ENCODE measurements at places on chromosomes 3 and 15.

- DNase-seq: no peak
These were observed 60.3 kb downstream of the BDH1 start for GRCh38 chr3:197495499-197495898.

- DNase-seq: no peak
These were observed 195.2 kb downstream of the PLCL2 start for GRCh38 chr3:17079933-17080332.

- DNase-seq: no peak
These were observed 7.0 kb upstream of the JMJD7 start for GRCh38 chr15:41820791-41821423.

GRCh38 chr15:38602910-38603670, 38.5 kb upstream of the RASGRP1 start:
- DNase-seq: no peak

DNA sequence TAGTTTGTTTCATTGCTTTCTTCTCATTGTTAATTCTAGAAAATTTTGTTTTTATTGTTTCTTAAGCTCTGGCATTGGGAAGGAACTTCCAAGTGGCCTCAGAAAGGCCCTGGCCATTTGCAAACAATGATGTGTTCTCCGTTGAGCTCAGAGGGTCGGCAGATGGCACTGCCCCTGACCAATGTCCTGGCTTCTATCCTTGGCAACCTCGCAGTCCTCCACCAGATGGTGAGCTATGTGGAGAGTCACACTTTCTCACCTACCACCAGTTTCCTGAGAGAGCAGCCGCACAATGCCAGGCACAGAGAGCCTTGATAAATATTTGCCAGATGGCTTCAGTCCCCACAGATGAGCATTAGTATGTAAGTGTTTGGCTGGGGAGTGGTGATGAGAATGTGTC, 343.7 kb downstream of the EPHB1 start:
- no peak for DNase-seq

GRCh38 chr15:70054884-70055387, 42.8 kb downstream of the TLE3 start:
- DNase-seq: no peak
